ENCODE measurements at places on chromosomes 12 and 14.
A peak's percentile ranks its signal among the peaks of the same experiment; 100 is the strongest.

GRCh38 chr14:35438910-35439713 lies 34.6 kb upstream of the NFKBIA start:
- no peak overlapping the region for H3K4me3 ChIP-seq
- no peaks in the 10 kb centered on the region for H3K36me3 ChIP-seq
- H3K27me3 ChIP-seq, result no peaks in the 10 kb centered on the region
- H3K27ac ChIP-seq, result no peak overlapping the region

GRCh38 chr12:32303174-32303549 lies 96.2 kb upstream of the FGD4 start:
- no peaks in the 10 kb centered on the region for H3K27me3 ChIP-seq
- no peaks in the 10 kb centered on the region for H3K4me1 ChIP-seq
- no peak overlapping the region for H3K27ac ChIP-seq
- H3K4me3 ChIP-seq, result no peak overlapping the region
- no peak for DNase-seq

GRCh38 chr14:90299408-90299807 lies 32.3 kb downstream of the NRDE2 start:
- no peak overlapping the region for H3K4me3 ChIP-seq
- DNase-seq, result no peak
- H3K36me3 ChIP-seq, result peaks cover 43% of the 10 kb centered on the region
- H3K4me1 ChIP-seq, result peaks cover 14% of the 10 kb centered on the region

DNA sequence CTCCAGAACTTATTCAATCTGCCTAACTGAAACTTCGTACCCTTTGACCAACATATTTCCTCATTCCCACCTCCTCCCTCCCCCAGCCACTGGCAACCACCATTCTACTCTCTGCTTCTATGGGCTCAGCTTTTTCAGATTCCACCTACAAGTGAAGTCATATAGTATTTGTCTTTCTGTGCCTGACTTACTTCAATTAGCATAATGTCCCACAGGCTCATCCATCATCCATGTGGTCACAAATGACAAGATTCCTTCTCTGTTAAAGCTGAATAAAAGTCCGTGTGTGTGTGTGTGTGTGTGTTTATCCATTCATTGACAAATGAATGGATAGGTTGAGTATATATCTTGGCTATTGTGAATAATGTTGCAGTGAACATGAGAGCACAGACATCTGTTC lies 1.3 kb upstream of the C14orf39 start:
- H3K27ac ChIP-seq, result no peak overlapping the region
- no peaks in the 10 kb centered on the region for H3K4me1 ChIP-seq
- H3K36me3 ChIP-seq, result no peaks in the 10 kb centered on the region
- peaks cover 5% of the 10 kb centered on the region for H3K27me3 ChIP-seq
- DNase-seq, result no peak
- no peak overlapping the region for H3K4me3 ChIP-seq

DNA sequence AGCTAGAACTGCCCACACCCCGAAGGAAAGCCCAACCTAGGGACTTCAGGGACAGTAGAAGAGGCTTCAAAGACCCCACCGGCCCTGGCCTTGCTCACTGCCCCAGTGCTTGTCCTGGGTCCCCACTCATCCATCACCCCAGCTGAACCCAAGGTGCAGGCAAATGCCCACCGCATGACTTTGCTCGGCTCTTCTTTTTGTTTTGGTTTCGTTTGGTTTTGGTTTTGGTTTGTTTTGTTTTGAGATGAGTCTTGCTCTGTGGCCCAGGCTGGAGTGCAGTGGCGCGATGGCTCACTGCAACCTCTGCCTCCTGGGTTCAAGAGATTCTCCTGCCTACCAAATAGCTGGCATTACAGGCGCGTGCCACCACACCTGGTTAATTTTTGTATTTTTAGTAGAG lies 9.0 kb downstream of the CCDC85C start:
- H3K4me3 ChIP-seq, result no peak overlapping the region
- no peak overlapping the region for H3K27ac ChIP-seq
- H3K4me1 ChIP-seq, result peaks cover 2% of the 10 kb centered on the region
- H3K27me3 ChIP-seq, result no peaks in the 10 kb centered on the region

DNA sequence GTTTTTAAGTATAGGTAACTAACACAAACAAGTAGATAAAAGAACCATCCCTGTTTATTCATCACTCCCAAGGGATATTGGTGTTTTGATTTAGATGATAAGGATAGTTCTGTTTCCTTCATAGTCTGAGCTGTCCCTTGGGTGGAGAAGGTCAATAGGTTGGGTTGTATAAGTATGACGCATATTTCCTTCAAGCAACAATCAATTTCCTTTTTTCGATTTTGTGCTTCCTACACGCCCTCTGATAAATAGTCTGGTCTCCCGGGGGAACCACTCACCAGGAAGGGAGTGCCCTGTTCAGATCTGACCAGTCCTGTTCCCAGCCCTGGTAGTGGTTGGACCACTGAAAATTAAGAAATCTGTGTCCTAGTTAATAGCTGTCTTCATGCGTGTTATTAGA lies 378.8 kb upstream of the FAR2 start:
- no peak overlapping the region for H3K4me3 ChIP-seq
- H3K27me3 ChIP-seq, result no peaks in the 10 kb centered on the region
- no peak overlapping the region for H3K27ac ChIP-seq
- no peak for DNase-seq

GRCh38 chr12:39574378-39574777 lies 45.2 kb downstream of the ABCD2 start:
- no peak overlapping the region for H3K4me3 ChIP-seq
- no peaks in the 10 kb centered on the region for H3K27me3 ChIP-seq
- DNase-seq, result no peak
- H3K36me3 ChIP-seq, result no peaks in the 10 kb centered on the region
- H3K27ac ChIP-seq, result no peak overlapping the region
- H3K4me1 ChIP-seq, result no peaks in the 10 kb centered on the region

DNA sequence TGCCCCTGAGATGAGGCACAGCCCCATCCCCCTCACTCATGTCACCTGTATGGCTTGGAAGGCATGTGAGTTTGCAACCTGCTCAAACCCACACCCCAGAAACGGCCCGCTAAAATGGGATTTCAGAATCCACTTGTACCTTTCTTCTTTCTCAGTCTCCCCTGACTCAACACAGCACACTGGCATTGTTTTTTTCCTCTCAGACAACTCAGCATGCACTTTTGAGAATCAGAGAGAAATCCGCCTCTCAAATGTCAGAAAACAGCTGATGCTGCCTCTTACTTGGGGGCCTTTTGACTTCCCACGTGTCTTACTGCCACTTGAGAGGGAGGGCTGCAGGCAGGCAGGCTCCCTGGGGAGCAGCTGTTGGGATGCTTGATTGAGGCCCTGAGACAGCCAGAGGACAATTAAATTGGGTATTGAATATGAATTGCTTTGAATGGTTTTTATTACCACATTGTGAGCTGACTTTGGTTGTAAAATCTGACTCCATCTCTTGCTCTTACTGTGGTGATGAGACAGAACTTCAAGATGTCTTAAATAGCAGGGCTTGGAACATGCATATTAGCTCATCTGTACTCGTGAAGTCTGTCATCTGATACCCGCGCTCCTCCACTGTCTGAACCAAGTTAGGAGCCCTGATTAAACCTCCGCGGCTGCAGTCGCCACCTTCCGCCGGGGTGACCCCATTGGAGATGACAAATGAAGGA lies 96.6 kb downstream of the APAF1 start:
- DNase-seq, result no peak
- peaks cover 3% of the 10 kb centered on the region for H3K4me1 ChIP-seq
- no peak overlapping the region for H3K27ac ChIP-seq
- no peaks in the 10 kb centered on the region for H3K27me3 ChIP-seq
- no peak overlapping the region for H3K4me3 ChIP-seq

DNA sequence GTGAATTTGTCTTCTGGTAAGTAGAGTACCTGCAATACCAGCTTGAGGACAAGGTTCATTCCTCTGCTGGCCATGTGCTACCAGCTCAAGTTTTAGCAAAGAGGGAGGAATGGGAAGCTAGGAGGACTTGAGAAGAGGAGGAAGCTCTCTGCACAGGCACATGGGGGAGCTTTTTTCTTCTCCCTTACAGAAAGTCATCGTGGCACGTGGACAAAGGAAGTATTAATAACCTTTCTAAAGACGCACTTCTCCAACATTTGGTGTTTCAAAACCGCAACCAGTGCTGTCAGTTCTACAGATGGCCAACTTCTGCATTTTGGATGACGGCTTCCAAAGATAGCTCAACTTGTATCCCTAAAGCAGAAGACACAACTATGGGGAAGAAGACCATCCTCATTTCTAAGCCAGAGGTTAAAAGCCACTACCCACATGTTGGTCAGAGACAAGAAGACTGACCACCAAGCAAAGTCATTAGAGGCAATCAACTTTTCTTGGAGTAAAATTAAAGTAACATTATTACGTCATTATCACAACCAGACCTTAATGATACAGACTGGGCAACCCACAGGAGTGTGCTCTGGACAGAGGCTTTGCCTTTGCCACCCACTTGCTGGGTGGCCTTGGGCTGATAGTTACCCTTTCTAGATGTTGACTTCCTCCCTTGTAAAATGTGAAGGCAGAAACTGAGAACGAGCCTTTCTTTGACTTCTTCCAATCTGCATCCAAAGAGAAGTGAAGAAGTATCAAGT lies 12.3 kb upstream of the TMED10 start:
- H3K36me3 ChIP-seq, result no peaks in the 10 kb centered on the region
- peak; percentile 15 for DNase-seq
- no peaks in the 10 kb centered on the region for H3K27me3 ChIP-seq

DNA sequence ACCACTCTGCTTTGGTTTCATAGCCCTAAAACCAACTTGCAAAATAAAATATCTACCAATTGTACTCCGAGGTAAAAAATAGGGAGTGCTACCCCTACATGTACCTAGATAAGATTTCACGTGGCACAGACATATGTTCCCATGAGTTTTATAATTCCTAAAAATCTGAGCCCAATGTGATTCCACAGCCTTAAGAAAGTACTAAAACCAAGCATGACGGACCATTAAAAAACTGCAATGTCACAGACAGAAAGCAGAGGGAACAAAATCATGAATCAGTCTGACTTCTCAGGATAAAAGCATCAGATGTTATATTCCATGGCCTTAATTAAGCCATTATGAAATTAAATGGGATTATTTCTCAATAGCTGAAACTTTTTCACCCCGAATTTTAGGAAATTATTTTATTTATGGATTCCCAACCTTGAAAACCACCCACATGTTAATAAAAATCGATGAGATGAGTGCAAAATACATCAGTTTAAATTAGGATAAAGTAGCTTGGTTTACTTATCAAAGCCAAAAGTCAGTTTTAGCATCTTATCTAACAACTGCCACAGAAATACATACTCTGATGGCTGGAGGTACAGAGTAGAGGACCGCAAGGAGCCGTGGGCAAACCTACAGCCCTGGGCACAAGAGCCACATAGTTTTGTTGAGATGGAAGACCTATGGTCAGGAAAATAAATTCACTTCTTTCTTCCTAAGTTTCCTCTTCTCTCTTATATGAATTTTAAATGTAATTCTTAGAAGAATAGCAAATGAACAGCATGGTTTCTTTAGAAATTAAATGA lies 4.5 kb downstream of the ITPR2 start:
- no peaks in the 10 kb centered on the region for H3K36me3 ChIP-seq
- H3K27ac ChIP-seq, result no peak overlapping the region
- no peaks in the 10 kb centered on the region for H3K4me1 ChIP-seq

DNA sequence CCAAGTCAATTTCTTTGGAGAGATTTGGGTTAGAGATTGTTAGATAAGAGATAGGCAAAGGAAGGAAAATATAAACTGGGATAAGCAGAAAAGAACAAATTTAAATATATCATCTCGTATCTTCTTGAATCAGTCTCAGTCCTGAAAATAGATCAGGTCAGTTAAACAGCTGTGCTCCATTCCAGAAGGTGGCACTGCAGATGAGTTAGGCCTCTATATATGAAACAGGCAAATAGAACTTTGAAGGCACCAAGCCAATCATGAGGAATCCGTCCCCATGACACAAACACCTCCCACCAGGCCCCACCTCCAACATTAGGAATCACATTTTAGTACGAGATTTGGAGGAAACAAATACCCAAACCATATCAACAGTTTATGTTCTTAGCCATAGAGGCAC lies 605.5 kb upstream of the USP15 start:
- H3K27ac ChIP-seq, result no peak overlapping the region
- no peaks in the 10 kb centered on the region for H3K27me3 ChIP-seq
- no peaks in the 10 kb centered on the region for H3K4me1 ChIP-seq
- no peaks in the 10 kb centered on the region for H3K36me3 ChIP-seq

DNA sequence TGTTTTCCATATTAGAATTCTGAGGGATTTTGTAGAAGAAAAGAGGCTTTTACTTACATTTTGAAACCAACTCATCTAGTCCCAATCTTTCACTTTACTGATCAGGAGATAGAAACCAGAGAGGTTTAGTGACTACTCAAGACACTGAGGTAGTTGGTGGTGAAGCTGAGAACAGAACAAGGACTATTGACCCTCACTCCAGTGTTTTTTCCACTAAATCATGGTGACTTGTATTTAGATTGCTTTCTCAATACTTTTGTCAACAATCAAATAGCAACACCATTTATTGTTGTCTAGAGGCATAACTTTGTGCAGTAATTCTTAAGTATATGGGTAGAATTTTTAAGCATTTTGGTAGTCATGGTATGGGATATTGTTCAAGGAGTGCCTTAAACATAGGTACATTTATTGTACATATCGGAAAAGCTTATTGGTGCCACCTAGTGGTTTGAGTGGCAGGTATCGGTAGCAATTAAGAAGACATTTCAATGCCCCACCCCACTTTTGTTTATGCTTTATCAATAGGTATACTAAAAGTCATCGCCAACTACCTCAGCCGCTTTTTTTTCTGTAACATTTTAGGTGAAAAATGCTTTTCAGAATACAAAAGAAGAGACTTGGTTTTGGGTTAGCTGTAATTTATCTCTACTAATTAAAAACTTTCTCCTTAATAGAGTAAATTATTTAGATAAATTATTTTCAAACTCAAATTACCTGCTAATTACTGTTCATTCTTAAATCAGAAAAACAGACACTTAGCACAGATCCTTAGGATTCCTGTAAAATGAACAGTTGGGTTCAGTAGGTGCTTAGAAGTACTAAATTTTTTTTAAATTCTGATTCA lies 47.3 kb upstream of the PAWR start:
- no peak overlapping the region for H3K4me3 ChIP-seq
- no peaks in the 10 kb centered on the region for H3K4me1 ChIP-seq
- H3K27me3 ChIP-seq, result no peaks in the 10 kb centered on the region

DNA sequence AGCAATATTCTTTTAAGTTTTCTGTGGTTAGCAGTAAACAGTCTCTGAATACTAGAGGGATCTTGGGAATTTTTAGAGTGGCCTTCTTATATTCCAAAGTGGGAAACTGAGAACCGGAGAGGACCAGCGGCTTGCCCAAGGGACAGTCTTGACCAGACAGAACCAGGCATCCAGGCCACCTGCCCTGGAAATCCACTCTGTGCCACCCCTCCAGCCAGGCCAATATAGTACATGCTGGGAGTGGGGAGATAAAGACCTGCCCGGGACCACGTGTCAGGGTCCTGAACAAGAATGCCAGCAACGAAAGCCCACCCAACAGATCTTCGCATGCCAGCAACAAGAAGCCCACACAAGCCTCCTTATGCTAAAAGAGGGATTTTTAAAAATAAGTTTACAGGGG lies 49.4 kb upstream of the RIN3 start:
- no peaks in the 10 kb centered on the region for H3K36me3 ChIP-seq
- no peak overlapping the region for H3K4me3 ChIP-seq
- H3K4me1 ChIP-seq, result peaks cover 12% of the 10 kb centered on the region
- DNase-seq, result no peak
- no peak overlapping the region for H3K27ac ChIP-seq
